ENCODE measurements at places on chromosomes 16 and 17. TPM values are rescaled to one million over a fixed set of nuclear protein-coding genes. Genes with fewer than 3 reads are reported as not detected.

The TP53TG3F gene
- total RNA-seq: not detected

The CA5A gene
- total RNA-seq: 0.13 TPM

The TNRC6C gene
- 19.6 TPM for total RNA-seq

The KCNH4 gene
- total RNA-seq: 1.9 TPM

The KRT33A gene
- not detected for total RNA-seq

The DNAAF8 gene
- not detected for total RNA-seq

The PDILT gene
- total RNA-seq: not detected

The TM4SF5 gene
- not detected for total RNA-seq

The MOSMO gene
- 16.3 TPM for total RNA-seq

The GTF3C1 gene
- total RNA-seq: 66.5 TPM

- H3K36me3 ChIP-seq: peaks cover 6% of the 10 kb centered on the region
- H3K27ac ChIP-seq: peak overlapping the region; percentile 80
- no peaks in the 10 kb centered on the region for H3K27me3 ChIP-seq
Measured at GRCh38 chr16:89383095-89384003, 107.0 kb downstream of the ANKRD11 start.

- H3K4me1 ChIP-seq: no peaks in the 10 kb centered on the region
- no peak for DNase-seq
- no peaks in the 10 kb centered on the region for H3K36me3 ChIP-seq
- no peak overlapping the region for H3K4me3 ChIP-seq
- no peaks in the 10 kb centered on the region for H3K27me3 ChIP-seq
Measured at GRCh38 chr16:76503091-76503490, 225.9 kb downstream of the CNTNAP4 start.

- no peak overlapping the region for H3K27ac ChIP-seq
- H3K27me3 ChIP-seq: no peaks in the 10 kb centered on the region
- DNase-seq: no peak
- no peak overlapping the region for H3K4me3 ChIP-seq
Measured at GRCh38 chr16:70635336-70636016, 10.9 kb upstream of the IL34 start.

DNA sequence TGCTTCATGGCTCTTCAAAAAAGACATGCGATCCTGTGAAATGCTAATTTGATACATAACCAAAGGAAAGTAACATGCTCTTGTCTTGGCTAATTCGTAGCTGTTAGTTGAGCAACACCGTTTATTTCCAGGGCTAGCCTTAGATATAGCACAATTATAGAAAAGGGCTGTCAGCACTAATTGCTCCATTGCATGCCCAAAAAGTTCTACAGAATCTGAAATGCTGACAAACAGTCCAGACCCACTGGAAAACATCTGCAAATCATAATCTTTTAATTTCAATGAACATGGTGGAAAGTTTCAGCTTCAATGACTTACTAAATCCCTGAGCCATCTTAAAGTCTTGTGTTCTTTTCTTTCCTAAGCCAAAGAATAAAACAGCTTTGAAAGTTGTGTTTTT is 42.9 kb upstream of the NUDT7 start:
- H3K36me3 ChIP-seq: no peaks in the 10 kb centered on the region
- H3K27ac ChIP-seq: no peak overlapping the region
- no peak for DNase-seq
- peaks cover 12% of the 10 kb centered on the region for H3K27me3 ChIP-seq

DNA sequence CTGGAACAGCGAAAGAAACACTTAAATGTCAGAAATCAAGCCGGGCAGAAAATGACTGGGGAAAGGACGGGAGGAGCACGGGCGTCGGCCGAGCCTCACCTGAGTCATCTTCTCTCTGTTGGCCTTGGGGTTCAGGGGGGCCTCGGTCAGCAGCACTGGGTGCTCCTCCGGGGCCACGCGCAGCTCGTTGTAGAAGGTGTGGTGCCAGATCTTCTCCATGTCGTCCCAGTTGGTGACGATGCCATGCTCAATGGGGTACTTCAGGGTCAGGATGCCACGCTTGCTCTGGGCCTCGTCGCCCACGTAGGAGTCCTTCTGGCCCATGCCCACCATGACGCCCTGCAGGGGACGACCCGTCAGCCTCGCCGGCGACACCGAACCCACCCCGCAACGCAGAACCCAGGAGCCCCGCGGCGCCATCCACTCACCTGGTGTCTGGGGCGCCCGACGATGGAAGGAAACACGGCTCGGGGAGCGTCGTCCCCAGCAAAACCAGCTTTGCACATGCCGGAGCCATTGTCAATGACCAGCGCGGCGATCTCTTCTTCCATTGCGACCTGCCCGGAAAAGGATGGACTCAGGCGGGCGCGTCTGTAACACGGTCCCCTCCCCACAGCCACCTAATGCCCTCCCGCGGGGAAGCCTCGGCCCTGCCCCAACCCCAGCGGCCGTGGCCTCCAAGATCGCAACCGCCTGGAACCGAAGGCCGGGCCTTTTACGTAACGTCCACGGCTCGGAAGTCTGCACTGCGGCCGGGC is 616 bp downstream of the ACTG1 start:
- peak overlapping the region; percentile 100 for H3K4me3 ChIP-seq
- H3K4me1 ChIP-seq: peaks cover 28% of the 10 kb centered on the region
- peak; percentile 41 for DNase-seq
- peak overlapping the region; percentile 94 for H3K27ac ChIP-seq
- peaks cover 43% of the 10 kb centered on the region for H3K36me3 ChIP-seq

DNA sequence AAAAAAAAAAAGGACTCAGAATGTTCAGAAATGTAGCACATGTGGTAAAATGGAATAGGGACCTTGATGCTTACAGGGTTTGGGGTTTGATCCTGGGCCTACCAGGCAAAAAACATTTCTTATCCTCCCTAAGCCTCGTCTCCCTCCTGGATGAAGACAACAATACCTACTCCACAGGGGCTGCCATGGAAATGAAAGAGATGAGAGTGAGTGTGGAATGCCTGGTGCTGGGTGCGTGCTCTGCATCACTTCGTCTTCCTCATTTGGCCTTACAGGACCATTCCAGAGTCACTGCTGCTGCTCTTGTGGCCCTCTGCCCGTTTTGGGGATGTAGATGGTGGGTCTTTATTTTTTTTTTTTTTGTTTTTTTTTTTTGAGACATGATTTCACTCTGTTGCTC is 692.9 kb upstream of the EEF2KMT start:
- H3K4me3 ChIP-seq: no peak overlapping the region
- H3K27ac ChIP-seq: no peak overlapping the region
- H3K4me1 ChIP-seq: no peaks in the 10 kb centered on the region
- H3K36me3 ChIP-seq: no peaks in the 10 kb centered on the region
- no peaks in the 10 kb centered on the region for H3K27me3 ChIP-seq

DNA sequence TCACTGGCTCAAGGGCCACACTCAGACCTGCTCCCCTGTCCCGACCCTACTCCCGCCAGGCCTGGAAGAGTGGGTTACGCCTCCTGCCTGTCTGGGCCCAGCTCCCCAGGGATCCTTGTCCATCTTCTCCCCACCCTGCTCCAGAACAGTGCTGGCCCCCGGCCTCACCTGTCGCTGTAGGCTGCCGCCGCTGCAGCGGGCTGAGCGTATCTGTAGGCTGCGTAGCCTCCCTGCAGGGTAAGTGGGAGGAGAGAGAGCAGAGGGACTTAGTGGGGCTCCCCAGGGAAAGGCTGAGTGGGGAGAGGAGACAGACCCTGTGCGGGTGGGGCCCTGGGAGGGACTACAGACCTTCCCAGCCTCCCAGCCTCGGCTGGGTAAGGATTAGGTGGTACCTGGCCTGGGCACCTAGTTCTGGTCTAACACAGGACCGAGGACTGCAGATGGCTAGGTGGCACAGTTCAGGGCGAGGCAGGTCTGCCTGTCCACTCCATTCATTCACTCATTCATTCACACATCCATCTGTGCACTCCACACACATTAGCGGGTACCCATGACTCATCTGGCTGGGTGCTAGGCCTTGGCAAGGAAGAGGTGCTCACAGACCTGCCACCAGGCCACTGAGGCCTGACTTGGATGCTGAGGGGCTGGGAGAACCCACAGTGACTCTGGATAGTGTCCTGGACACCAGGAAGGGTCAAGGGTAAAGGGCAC is 20.9 kb downstream of the ENGASE start:
- peaks cover 19% of the 10 kb centered on the region for H3K27me3 ChIP-seq
- H3K36me3 ChIP-seq: no peaks in the 10 kb centered on the region
- H3K4me3 ChIP-seq: no peak overlapping the region
- H3K4me1 ChIP-seq: no peaks in the 10 kb centered on the region
- no peak for DNase-seq

DNA sequence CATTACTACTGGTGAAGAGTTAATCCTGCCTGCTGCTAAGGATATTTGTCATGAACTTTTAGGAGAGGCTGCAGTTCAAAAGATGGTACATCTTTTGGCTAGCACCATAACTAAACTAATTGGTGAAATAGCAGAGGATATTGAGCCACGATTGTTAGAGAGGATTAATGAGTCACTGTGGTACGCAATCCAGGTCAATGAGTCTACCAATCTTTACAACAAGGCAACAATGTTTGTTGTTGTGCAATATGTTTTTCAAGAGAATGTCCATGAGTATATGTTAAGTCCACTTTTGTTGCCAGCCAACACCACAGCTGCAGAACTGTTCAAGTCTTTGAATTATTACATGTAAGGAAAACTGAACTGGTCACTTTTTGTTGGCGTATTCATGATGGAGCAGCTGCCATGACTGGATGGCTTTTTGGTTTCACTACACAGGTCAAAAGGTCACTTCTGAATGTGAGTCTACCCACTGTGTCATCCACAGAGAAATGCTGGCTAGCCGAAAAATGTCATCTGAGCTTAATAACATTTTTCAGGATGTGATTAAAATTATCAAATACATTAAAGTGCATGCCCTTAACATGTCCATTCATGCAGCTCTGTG is 402.6 kb upstream of the KIF2B start:
- H3K4me1 ChIP-seq: no peaks in the 10 kb centered on the region
- no peak overlapping the region for H3K27ac ChIP-seq
- H3K4me3 ChIP-seq: no peak overlapping the region
- H3K36me3 ChIP-seq: no peaks in the 10 kb centered on the region
- DNase-seq: no peak
- H3K27me3 ChIP-seq: no peaks in the 10 kb centered on the region

DNA sequence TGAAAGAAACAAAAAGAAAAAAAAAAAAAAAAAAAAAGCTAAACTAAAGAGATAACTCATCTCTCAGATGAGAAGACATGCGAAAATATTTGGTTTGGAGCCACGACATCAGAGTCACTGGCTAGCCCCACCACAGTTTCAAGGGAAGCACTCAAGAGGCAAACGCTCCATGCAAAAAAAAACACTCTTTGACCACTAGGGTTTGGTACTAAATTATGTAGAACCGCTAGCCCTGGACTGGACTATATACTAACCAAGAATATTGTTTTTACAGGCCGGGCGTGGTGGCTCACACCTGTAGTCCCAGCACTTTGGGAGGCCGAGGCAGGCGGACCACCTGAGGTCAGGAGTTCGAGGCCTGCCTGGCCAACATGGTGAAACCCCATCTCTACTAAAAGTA is 37.3 kb downstream of the METTL16 start:
- H3K4me1 ChIP-seq: no peaks in the 10 kb centered on the region
- H3K4me3 ChIP-seq: no peak overlapping the region
- no peaks in the 10 kb centered on the region for H3K27me3 ChIP-seq
- peaks cover 32% of the 10 kb centered on the region for H3K36me3 ChIP-seq
- H3K27ac ChIP-seq: no peak overlapping the region
- DNase-seq: no peak

- peak; percentile 63 for DNase-seq
- no peaks in the 10 kb centered on the region for H3K27me3 ChIP-seq
- H3K4me3 ChIP-seq: peak overlapping the region; percentile 57
- peaks cover 7% of the 10 kb centered on the region for H3K36me3 ChIP-seq
- H3K4me1 ChIP-seq: peaks cover 73% of the 10 kb centered on the region
Measured at GRCh38 chr16:78778101-78779004, 678.9 kb downstream of the WWOX start.

GRCh38 chr16:17228048-17228707 is 242.6 kb downstream of the XYLT1 start:
- H3K4me1 ChIP-seq: peaks cover 18% of the 10 kb centered on the region
- no peak for DNase-seq
- H3K4me3 ChIP-seq: no peak overlapping the region

DNA sequence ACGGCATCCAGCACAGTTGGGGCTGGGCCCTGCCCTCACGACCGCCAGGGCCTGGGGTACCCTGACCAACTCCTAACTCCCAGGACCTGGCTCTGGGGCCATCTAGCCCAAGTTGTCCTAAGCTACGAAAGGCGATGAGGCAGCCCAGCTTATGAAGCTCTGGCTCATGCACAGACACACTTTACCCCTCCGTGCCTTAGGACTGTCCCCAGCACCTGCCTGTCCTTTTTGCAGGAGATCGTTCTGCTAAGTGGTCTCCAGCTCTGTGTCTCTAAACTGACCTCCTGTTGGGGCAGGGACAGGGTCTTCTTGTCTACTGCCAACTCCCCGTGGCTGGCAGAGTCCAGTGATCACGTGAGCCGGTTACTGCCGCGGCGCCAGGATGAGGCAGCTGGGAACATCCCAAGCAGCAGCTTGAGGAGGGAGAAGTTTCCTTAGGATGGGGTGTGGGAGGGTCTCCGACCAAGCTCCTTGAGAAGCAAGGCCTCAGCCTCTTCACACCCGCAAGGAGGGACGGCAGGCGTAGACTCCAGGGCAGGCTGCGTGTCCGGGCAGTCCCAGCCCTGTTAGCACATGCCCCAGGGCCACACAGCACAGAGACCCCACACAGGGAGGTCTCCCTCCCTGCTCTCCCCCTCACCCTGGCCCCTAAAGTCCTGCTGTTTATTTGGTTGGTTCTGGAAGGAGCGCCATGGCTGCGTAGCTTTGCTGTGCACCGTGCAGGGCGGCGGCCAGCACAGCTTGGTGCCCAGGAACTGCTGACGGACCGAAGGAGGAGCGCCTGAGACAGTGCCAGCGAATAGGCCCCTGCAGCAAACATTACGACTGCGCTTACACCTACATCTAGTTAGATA is 16.4 kb upstream of the METRNL start:
- H3K4me3 ChIP-seq: no peak overlapping the region
- no peak overlapping the region for H3K27ac ChIP-seq
- H3K4me1 ChIP-seq: no peaks in the 10 kb centered on the region
- DNase-seq: no peak

Measured in activated T-helper 1 cell treated with anti-CD3 and anti-CD28 coated beads, Interleukin-12 subunit alpha, Interleukin-12 subunit beta, Interleukin-2, Interleukin-4 antibody, amounts not matched to agents 30 ng/mL and 10 ng/mL and 1 ng/mL, durations not matched to agents 14 hours and 24 hours and 36 hours (primary cell).